ENCODE measurements at places on chromosomes 2 and 18.

DNA sequence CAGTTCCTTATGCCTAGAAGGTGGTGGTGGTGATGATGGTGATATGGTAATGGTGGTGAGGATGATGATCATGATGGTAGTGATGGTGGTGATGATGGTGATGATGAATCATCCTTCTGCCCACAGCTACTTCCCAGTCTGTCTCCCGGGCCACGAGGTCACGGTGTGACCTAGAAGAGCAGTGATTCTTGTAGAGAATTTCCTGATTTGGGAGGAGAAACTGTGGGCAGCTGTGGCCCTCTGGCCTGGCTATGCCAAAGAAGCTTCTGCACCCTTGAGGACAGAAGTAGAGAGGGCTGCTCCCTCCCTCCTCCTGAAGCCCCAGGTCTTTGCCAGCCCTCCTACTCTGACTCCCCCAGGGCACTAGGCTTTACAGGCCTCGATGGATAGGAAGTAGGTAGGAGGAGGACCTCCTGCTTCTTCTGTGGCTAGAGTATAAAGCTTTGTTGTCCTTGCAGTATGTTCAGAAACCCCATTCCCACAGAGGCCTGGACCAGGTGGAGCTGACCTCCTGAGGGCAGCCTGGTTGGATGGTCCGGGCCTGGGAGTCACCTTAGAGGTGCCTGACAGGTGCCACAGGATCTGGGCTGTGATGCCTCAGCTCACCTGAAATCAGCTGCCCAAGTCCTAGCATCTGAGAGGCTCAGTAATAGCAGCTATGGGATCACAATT, 57.9 kb upstream of the EPAS1 start:
- DNase-seq, result no peak

GRCh38 chr2:7132753-7133152, 215.5 kb downstream of the RNF144A start:
- DNase-seq, result no peak

DNA sequence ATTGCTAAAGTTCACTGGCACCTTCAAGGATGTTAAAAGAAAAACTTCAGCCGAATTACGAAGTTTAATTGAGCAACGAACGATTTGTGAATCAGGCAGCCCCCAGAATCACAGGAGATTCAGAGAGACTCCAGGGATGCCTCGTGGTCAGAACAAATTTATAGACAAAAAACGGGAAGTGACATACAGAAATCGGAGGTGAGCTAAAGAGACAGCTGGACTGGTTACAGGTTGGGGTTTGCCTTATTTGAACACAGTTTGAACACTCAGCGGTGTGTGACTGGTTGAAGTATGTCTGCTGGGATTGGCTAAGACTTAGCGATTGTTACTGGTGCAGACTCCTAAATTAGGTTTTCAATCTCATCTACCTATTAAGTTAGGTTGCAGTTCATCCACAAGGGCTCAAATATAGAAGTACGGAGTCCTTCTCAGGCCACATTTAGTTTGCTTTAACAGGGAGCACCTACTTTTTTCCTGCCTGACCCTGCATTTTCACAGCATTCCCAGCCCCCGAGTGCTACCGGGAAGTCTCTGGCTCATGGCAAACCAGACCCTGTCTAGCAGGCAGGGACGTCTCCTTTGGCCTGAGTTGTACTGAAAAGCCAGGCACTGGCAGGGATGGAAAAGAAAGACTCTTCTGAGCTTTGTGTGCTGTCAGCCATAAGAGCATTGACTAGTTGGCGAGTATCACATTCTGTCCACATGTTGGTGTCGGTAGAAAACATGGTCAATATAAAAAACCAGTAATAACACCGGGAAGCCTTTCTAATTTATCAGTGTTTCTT, 41.1 kb downstream of the CDCA7 start:
- DNase-seq, result no peak

DNA sequence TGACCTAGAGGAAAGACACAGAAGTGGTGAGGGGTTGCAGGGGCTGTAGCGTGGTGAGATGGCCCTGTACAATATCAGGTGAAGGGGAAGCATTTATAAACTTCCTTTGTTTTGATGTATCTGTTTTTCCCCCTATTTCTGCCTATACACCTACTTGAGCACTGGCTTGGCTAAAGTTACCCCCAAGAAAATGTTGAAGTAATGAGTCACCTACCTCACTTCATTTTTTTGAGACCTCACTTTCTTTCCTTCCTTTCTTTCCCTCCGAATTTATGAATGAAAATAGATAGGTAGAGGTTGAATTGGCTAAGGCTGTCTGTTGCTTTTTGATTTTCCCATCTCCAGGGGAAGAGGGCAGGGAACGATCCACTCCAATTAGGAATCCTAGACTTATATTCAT, 231.1 kb upstream of the EPAS1 start:
- DNase-seq, result no peak

DNA sequence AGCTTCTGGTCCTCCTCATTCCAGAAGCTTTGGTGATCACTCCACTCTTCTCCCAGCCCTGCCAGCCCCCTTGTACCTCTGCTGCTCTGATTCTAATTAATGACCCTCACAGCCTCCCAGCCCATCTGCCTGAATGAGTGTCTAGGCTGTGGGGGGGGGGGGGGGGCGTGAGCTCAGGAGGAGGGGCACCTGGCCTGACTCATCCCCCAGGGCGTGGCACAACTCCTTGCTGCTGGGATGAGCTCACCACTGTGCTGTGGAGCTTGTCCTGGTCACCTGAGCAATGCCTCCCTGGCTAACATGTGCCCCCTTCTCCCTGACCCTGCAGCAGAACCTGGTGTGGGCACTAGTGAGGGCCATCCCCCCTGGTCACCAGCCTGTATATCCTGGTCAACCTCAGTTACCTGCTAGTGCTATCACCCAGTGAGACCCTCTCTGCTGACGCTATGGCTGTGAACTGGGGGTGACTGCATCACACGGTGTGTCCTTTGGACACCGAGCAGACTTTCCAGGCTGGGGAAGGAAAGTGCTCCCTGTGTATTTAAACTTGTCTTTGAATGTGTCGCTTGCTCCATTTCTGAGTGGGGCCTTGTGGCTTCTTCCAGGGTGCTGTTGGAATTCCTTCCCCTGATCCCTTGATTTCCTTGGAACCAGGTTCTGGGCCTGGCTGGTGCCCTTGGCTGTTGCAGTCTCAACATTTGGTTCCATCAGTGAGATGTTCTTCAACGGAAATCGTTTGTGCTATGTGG, 41.5 kb upstream of the PUM2 start:
- no peak for DNase-seq

GRCh38 chr2:233262562-233262961, 11.1 kb downstream of the ATG16L1 start:
- no peak for DNase-seq

GRCh38 chr2:43161650-43162510, 64.5 kb downstream of the ZFP36L2 start:
- no peak for DNase-seq

DNA sequence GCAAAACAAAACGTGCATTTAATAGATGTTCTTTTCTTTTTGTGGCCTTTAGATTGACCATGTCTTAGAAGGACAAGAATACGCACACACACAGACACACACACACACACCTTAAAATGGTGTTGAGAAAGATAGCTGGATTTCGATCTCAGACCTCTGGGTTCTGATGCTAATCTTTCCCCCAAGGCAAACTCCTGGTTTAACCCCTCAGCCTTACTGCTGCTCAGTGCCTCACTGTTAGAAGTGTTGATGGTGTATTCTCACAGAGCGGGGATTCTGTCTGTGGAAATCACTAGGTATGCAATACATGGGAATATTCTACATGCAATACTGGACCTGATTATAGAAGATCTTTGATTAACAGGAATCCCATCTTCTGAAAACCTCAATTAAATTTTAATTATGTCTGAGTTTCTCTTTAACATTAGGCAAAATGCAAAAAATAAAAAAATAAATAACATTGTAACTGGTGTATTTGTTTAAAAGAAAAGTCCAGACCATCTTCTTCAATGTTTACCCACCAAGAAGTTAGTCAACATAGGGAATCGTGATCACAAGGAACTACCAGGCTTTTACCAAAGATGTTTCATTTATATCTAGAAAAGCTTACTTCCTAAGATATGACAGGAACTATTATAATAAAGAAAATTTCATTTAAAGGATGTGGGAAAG, 613.5 kb downstream of the LRP1B start:
- no peak for DNase-seq

GRCh38 chr2:136059036-136059472, 58.9 kb downstream of the CXCR4 start:
- DNase-seq, result no peak

- DNase-seq, result no peak
Measured at GRCh38 chr2:181528441-181528840, 71.3 kb downstream of the ITGA4 start.

GRCh38 chr2:34291076-34291475, 692.0 kb upstream of the FAM98A start:
- no peak for DNase-seq

All from stimulated activated CD8-positive, alpha-beta memory T cell treated with anti-CD3 and anti-CD28 coated beads, Interleukin-7, amount 100 ng/mL, for 1 hour (primary cell).